ENCODE measurements at places on chromosomes 1 and 21.

GRCh38 chr1:59007820-59008598, 224.2 kb upstream of the JUN start:
- peak; percentile 16 for DNase-seq

DNA sequence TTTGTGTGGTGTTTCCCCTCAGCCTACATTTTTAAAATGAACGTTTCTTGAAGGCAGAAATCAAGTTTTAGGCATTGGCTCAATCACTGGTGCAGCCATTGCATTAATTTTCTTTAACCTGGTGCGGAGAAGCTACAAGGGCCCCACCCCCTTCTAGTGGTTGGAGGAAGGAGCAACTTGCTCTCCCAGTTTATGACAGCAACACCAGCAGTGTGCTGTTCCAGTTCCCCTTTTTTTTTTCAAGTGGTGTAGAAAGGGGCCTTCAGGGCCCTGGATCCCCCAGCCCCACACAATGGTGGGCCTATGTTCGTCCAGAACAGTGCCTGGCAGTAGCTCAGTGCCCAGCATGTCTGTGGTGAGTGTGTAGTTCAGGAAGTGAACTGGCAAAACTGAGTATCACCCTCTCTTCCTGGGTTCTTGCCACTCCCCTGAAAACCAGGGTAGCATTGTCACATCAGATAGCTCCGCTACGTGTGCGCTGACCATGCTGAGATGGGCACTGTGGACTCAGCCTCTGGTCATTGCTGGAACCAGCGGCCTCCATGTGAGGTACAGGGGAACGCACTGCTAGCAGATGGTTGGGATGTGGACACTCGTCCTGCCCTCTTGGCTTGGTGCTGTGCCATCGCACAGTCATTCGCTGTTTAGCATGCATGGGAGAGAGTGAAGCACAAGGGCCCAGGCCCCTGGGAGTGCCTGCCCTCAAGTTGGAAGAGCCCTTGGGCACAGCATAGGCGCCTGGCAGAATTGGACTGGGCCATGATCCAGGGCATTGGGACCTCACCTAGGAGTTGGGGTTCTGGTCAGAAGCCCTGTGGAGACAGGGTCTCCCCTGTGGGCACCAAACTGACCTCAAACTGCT, 7.2 kb downstream of the ARF1 start:
- no peak for DNase-seq

DNA sequence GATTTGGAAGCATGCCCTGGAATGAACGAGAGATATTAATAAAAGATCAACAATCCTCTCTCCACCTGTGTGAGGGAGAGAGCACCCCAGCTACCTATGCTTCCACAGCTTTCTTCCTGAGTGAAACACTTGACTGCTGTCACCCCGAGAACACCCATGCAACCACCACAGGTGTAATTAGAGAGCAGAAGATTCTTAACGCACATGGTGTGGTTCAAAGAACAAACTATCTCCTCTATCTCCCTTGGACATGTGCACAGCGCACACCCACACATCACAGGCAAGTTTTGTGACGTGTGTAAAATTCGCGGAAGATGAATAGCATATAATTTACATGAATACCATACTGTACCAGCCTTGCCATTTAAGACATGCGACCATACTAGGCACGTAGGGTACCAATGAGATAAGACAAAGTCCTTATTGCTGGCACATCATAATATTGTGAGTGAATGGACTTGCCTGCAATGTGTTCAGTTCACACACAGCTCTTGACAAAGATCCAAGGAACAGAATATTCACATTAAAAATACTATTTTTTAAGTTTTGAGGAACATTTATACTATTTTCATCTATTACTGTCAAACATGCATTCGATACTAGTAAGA, 11.6 kb downstream of the ERRFI1 start:
- no peak for DNase-seq

GRCh38 chr21:40333731-40334130, 466.5 kb downstream of the PCP4 start:
- no peak for DNase-seq

DNA sequence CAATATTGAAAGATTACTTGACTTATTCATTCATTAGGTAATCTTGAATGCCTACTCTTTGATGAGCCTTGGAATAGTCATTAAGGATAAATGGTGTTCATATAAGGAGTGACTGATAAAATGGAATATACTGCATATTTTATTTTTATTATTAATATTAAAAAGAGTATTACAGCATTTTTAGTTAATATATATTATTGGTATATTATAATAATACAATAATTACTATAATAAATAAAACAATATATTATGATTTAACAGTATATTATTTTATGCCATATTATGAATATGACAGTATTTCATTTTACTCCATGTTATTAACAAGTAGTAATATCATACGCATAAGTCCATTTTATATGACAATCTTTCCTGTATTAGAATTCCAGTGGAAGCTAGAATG, 490.8 kb upstream of the NFIA start:
- no peak for DNase-seq

- no peak for DNase-seq
Measured at GRCh38 chr1:26350343-26350700, 3.6 kb downstream of the CRYBG2 start.

DNA sequence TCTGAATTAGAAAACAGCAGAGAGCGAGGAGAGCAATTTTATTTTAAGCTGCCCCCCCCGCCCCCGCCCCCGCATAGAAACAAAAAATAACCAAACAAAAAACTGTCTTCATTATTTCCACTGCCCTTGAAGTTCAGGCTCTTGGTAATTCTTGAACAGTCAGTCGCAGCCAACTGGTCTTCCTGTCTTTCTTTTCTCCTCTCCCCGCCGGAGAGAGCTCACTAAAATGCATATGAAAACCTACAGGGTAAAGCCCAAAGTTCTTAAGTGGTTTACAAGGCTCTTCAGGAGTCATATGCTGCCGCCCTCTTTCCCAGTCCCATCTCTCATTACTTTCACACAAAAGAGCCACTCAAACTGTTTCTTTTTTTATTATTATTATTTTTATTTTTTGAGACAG, 1.1 kb upstream of the ANKRD35 start:
- no peak for DNase-seq

DNA sequence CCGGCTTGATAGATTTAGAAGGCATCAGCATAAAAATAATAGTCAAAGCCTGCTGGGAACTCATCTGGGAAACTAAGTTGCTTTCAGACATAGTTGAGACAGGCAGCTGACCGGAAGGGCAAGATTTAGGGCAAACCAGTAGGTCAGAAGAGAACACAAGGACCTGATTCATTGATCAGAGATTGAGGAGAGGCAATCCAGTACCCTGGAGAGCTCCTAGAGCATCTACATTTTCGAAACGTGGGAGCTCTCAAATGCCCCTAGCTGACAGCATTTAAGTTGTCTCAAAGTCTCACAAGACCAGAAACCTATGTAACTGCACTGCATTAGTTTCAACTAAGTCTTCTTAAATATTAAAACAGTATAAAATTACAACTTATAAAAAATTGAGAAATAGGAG, 22.9 kb upstream of the MTF2 start:
- peak; percentile 38 for DNase-seq

- DNase-seq: peak; percentile 61
Measured at GRCh38 chr1:58739856-58740466, 40.1 kb upstream of the MYSM1 start.

GRCh38 chr1:247222840-247223239, 33.0 kb upstream of the VN1R5 start:
- DNase-seq: no peak

DNA sequence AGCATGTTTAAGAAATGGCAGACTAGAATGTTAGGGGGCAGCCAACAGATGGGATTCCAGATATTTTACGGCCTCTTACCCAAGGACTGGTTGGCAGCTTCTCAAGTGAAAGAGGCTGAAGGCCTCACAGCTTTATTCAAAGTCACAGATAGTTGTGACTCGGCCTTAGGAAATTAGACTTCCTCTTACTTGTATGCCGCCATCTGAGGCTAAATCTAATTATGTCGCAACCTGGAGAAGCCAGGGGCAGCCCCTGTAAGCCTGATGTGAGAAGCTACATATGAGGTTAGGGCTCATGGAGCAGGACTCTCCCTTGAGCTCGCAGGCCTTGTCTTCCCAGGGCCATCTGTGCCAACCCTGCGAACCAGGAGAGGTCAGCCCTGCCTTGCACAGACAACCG, 352.5 kb downstream of the HHAT start:
- no peak for DNase-seq

DNA sequence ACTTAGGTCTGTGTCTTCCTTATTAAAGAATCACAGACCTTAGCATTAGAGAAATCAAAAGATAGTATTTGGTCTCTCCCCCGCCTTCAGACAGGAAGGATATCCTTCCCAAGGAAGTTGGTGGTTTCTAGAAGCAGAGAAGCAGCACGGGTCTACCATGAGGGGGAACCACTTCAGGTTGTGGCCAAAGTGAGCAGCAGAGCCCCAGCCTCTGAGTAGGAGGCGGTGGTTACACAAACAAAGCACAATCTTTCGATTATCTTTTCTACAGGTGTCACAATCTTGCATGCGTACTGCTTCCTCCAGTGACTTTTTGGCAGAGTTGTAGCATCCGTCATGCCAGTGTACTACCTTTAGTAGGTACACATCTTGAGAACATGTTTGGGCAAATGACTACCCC, 8.8 kb downstream of the PGLYRP4 start:
- peak; percentile 23 for DNase-seq

DNA sequence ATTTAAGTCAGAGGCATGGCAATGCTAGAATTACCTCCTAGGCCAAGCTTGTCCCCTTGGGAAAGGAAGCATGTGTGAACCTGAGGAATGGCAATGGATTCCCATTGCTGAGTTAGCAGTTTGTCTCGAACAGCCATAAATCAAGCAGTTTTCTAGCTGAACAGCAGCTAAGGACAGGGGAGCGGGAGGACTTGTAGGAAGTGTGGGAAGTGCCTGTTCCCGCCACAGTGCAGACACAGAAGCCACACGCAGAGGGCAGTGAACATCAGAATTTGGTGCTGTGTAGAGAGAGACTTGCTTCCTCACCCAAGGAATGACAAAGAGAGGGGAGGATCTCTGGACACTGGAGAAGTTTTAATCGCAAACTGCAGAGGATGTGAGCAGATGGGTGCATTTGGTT, 3.8 kb downstream of the PHGDH start:
- DNase-seq: no peak

GRCh38 chr1:96346719-96347118, 374.9 kb upstream of the PTBP2 start:
- no peak for DNase-seq

DNA sequence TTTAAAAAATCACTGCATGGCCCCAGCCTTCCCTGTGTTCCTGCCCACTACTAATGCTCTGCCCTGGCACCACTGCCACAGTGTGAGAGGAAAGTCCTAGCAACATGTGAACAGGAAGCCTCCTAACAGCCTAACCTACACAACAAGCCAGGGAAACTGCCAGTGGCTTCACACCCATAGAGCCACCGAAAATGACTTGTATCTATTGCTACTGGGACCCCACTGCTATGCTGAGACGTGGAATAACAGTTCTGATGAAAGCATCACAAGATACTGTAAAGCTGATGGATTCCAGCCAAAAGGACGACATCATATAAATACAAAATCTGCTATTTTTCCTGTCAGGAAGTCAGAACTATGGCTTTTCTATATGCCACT, 74.9 kb downstream of the JAK1 start:
- DNase-seq: no peak

GRCh38 chr21:21188513-21189195, 190.4 kb downstream of the NCAM2 start:
- no peak for DNase-seq

- no peak for DNase-seq
Measured at GRCh38 chr1:101769520-101769919, 227.2 kb downstream of the OLFM3 start.

GRCh38 chr1:48790397-48790796, 13.7 kb upstream of the BEND5 start:
- DNase-seq: no peak

- no peak for DNase-seq
Measured at GRCh38 chr1:106925750-106926149, 130.7 kb upstream of the PRMT6 start.

DNA sequence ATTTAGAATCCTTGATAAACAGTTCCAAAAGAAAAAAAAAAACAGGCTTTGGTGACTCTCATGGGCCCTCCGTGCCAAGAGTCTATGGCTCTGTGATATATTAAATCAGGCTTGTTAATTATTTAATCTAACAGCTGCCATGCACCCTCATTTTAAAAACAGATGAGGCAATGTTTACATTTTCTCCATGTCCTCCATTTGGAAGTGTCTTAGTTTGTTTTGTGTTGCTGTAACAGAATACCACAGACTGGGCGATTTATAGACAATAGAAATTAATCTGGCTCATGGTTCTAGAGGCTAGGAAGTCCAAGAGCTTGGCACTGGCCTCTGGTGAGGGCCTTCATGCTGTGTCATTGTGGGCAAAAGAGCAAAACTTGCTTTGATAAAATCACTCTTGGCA, 58.0 kb downstream of the B3GALT5 start:
- DNase-seq: no peak

- no peak for DNase-seq
Measured at GRCh38 chr1:218671573-218671972, 326.4 kb downstream of the TGFB2 start.

- DNase-seq: peak; percentile 75
Measured at GRCh38 chr1:201376464-201377374, 761 bp downstream of the TNNT2 start.

GRCh38 chr1:52739699-52740467, 13.6 kb downstream of the ZYG11B start:
- no peak for DNase-seq

- no peak for DNase-seq
Measured at GRCh38 chr1:57329937-57330336, 93.9 kb downstream of the DAB1 start.

DNA sequence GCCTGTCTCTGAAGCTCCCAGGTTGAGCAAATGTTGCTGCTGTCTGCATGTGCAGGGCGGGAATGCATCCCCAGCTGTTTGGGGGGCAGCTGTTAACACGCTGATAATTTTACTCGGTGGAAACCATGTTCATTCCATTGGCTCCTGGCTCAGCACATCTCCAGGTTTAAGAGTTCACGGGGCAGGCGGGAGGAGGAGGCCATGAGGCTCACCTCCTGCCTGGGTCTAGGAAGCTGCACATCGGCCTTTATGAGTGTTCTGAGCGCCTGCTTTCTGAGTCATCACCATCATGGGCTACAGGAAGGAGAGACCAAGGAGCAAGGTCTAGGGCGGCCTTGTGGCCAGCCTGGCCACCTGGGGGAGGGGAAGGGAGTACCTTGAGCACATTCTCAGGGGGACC, 29.7 kb downstream of the AJAP1 start:
- no peak for DNase-seq

GRCh38 chr1:48643193-48643592, 133.5 kb downstream of the BEND5 start:
- DNase-seq: no peak

DNA sequence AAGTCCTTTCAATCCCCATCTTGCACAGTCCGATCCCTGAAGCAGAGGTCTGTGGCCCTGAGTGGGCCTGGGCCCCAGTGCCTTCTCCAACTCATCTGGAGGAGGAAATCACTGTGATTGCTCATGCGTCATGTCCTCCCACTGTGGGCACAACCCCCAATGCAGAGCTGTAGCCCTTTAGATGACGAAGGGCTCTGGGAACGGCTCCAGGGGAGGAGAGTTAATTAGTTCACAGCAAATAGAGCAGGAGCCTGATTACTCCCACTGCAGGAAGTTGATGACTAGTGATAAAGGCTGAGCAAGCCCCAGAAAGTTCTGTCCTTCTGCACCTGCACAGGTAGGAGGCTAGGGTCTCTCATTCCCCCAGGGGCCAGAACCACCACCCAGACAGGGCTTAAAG, 111.5 kb downstream of the CCDC185 start:
- no peak for DNase-seq

All from GM20000 (cell line).